ENCODE measurements at places on chromosomes 7 and 10.

- DNase-seq: no peak
These were observed 14.5 kb downstream of the PDGFA start for GRCh38 chr7:505171-505570.

- no peak for DNase-seq
These were observed 29.4 kb downstream of the WDFY4 start for GRCh38 chr10:48714088-48714487.

DNA sequence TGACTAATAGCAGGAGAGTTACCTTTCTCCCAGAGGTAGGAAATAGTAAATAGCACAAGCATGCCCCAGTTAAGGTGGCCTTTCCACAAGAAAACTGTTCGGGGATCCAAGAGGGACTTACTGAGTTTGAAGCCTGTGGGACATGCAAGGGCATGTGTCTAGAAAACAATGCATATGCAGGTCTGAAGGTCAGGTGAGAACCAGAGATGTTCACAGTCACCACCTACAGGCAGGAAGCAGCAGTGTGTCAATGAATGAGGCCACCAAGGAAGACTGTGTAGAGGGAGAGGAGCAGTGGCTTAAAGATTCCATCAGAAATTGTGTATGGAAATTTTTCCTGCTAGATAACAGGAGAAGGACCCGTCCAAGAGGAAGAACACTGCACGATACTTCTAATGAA is 66.0 kb downstream of the CALD1 start:
- DNase-seq: no peak

DNA sequence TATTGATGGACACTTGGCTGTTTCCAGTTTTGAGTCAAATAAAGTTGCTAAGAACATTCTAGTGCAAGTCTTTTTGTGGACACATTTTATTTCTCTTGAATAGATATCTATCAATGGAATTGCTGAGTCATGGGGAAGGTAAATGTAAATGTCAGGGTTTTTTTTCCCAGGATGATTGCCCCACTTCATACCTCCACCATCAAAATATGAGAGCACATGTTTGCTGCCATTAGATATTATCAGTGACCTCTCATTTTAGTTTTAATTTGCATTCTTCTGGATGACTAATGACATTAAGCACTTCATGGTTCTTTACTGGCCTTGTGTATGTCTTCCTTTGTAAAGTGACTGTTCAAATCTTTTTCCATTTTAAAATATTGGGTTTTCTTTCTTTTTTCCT is 45.7 kb downstream of the PAPSS2 start:
- no peak for DNase-seq

DNA sequence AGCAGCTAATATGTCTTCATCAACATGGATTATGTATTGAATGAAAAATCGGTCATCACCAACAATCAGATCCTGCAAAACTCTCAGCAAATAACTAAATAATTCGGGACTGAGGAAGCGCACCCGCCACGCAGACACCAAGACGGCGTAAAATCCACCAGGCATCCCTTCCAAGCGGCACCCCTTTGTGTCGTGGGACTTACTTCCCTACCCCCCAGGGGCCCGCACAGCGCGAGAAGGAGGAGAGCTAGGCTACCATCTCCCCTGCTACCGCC is 721 bp downstream of the ARL3 start:
- no peak for DNase-seq

Data from stimulated activated CD4-positive, alpha-beta T cell treated with anti-CD3 and anti-CD28 coated beads, Interleukin-1b, Interleukin-23, amount 100 ng/mL, for 4 hours (primary cell).